CD4-positive, alpha-beta T cell treated with Interleukin-15 for 1 hour (primary cell): ENCODE measurements at places on chromosomes 1 and 21.

- no peak for DNase-seq
Measured at GRCh38 chr21:18249672-18250071, 5.0 kb downstream of the CHODL start.

DNA sequence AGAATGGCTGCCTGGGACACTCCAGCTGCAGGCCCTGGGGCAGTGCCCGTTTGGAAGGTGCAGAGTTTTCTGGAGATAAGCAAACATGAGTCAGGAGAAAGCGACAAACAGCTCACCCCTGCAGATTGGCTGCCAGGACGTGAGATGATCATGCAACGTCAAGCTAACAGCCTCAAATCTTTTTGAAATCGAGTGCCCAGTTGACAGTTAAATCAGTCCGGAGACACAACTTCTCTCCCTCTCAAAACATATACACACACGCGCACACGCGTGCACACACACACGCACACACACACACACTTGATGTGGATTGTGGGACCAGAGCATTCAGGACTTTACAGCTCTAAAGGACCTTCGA is 49.4 kb downstream of the TENT5C start:
- no peak for DNase-seq

DNA sequence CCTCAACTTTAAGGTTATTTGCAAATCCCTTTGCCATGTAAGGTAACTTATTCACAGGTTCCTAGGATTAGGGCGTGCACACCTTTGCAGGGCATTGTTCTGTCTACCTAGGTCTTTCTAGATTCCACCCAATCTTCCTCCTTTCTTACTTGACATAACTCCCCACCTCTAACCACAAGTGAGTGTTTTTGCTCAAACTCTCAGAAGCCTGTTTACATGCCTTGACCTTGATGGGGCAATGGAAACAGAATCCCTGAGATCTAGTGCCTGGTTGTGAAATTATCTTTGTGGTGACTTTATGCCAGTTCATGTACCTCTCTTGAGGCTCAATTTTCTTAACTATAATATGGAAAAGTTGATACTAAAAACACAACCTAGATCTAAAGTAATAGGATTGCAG is 296.6 kb downstream of the TTLL7 start:
- no peak for DNase-seq

DNA sequence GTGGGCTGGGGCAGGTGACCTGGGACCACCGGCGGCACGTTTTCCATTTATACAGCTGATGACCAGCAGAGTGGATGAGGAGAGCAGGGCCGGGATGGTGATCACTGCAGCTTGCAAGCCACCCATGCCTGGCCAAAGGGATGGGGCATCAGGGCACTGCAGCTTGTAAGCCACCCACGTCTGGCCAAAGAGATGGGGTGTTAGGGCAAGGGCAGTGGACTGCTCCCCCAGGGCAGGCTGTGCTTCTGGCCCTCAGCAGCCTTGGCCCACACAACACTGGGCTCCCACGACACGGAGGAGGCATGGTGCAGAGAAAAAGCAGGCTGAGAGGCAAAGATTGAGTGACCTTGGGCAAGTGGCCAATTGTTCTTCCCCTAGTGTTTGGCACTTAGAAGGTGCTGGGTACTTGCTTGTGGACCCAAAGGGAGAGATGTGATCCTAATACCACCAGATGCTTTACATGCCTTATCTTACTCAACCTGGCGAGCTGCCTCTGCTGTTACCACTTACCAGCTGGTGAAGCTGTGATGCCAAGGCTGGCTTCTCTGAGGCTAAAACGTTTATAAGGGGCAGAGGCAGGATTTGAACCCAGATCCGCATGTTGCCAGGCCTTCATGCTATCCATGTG is 48.3 kb downstream of the TRIM62 start:
- DNase-seq = no peak

- DNase-seq = no peak
Measured at GRCh38 chr1:201404055-201404454, 4.9 kb upstream of the LAD1 start.

DNA sequence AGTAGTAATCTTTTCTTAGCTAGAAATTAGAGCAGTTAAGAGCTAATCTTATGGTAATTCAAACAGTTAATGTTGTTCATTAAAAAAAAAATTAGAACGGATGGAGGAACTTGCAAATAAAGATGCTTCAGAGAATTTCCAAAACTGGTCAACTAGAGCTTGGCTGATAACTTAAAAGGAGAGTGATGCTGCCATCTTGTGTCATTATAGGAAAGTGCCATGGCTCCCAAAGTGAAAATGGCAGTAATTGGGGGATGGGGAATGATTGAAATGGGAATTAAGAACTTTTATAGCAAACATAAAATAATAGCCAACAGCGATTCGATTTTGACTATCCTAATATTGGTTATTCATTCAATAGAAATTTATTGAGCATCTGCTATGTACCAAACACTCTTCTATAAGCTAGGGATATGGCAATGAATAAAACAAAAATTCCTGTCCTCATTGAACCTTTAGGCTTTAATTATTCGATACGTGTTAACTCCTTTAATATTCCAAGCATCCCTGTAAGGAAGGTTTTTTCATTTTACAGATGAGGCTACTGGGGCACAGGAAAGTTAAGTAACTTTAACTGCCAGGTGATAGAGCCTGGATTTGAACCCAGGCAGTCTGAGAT is 5.7 kb upstream of the PLPP3 start:
- DNase-seq = no peak

DNA sequence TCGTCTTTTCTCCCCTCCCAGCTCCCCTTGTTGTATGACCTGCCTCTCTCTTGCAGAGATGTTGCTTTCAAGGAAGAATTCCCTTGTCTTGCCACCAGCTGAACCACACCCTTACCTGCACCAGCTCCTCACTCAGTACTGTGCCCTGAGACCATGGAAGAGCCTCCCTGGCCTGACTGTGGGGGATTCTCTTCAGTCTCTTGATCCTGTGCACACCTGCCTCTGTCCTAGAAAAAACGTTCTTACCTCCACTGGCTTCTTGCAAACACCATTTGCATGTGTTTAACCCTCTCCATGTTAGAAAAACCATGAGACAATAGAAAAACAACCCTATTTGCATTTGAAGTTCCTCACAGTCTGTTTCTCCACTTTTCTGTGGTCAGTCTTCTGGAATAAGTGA is 43.3 kb upstream of the FCRL4 start:
- DNase-seq = no peak
